ENCODE measurements at places on chromosomes 16 and 17.

DNA sequence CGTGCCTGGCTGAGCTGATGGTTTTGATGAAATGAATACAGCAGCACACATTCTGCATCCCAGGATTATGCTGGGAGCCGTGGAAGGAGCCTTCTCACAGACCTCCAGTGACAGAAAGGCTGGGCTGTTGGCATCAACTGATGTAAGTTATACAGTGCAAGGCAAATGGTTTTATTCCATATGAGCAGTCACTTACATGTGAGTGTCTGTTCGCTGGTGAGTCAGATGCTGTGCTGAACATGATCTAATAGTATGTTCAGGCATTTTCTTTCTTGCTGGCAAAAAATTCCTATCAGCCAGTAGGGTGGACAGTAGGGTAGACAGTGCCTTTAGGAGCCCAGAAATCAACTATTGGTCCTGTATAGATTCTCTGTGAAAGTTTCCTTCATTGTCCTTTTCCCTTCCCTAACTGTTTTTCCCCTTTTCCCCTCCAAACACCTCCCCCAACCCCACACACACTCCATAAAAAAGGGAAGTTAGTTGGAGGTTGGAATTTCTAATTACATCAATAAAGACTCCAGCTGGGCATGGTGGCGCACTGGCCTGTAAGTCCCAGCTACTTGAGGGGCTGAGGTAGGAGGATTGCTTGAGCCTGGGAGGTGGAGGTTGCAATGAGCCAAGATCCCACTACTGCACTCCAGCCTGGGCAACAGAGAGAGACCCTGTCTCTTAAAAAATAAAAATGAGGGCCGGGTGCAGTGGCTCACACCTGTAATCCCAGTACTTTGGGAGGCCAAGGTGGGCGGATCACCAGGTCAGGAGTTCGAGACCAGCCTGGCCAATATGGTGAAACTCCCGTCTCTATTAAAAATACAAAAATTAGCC is 36.2 kb downstream of the LDHD start:
- peak; percentile 95 for DNase-seq

DNA sequence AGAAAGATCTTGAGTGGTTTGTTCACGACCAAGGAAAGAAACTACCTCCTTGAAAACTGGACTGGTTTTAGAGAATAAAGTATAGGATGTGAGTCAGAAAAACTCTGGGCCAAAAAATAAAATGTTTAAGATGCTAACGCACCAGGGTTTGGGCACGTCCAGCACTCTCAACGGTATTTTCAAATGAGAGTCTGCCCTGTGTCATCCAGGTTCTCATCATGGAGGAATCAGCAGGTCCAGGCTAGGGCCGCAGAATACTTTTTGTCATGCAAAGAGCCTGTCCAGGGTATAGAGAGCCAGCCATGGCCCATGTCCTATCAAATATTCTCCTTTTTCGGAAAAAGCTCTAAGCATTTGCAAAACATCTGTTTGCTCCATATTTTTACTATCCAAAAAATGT is 2.4 kb downstream of the NXN start:
- peak; percentile 43 for DNase-seq

GRCh38 chr17:3557768-3558583 is at the start of gene TRPV3:
Gene TRPV3, minus strand, starts transcription at chr17:3557812. Its CDS starts 2,962 bp downstream, at chr17:3554850.
- peak; percentile 83 for DNase-seq

GRCh38 chr17:17626840-17627239 is 35.3 kb upstream of the PEMT start:
- DNase-seq, result no peak

DNA sequence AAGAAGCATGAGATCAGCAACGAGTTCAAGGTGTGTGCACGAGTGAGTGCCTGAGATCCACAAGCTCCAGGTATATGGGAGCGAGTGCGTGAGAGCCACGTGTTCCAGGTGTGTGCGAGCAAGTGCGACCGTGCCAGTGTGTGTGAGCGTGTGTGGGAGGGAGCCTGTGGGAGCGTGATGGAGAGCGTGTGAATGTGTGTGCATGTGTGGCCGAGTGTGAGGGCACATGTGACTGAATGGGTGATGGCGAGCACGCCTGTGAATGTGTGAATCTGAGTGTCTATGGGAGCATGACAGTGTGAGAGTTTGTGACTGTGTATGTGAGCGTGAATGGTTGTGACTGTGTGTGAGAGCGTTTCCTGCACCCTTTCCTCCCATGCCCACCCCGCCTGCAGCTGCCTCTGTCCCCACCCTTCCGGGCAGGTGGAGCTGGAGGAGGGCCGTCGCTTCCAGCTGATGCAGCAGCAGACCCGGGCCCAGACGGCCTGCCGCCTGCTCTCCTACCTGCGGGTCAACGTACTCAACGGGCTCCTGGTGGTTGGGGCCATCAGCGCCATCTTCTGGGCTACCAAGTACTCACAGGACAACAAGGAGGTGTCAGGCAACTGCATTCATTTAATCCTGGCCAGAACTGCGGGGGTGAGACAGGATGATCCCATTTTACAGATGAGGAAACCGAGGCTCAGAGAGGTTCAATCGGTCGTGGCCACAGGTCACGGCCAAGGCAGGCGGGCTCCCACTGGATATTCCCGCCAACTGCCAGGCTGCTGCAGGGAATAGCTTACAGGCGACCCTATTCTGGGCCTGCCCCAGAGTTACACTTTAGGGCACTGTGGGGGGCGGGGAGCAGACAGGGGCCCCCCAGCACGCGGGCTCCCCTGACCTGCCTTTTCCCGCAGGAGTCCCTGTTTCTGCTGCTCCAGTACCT is 3.7 kb downstream of the TMC8 start:
- DNase-seq, result peak; percentile 89

All from osteoblast (primary cell).